Fibroblast of the aortic adventitia (primary cell): ENCODE measurements at places on chromosomes 2 and 18. TPM values are rescaled to one million over a fixed set of nuclear protein-coding genes. Genes with fewer than 3 reads are reported as not detected.

DNA sequence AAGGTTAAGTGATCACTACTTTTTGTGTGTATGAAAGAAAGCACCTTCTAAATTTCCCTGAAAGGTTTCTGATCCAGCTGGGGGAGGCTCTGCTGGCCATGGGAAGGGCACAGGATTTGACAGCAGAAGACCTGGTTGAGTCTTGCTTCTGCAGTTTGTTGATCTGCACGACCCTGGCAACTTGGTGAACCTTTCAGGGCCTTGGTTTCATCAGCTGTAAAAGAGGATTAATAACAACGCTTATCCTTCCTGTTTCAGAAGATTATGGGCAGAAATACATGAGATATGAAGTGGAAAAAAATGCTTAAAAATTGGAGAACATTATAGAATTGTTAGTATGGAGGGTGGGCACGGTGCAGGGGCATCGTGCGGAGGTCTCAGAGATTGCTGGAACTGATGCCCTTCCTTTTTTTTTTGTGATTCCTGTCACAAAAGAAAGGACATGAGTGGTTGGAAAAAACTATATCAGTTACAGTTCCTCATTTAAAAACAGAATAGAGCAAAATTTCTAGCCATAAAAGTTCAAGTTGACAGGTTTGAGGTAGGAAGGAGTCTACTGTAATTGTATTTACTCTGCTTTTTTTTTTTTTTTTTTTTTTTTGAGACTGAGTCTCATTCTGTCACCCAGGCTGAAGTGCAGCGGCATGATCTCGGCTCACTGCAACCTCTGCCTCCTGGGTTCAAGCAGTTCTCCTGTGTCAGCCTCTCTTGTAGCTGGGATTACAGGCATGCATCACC is 47.4 kb downstream of the MFSD6 start:
- no peak for DNase-seq

GRCh38 chr2:228417526-228417925 is 236.0 kb upstream of the SPHKAP start:
- no peak for DNase-seq

DNA sequence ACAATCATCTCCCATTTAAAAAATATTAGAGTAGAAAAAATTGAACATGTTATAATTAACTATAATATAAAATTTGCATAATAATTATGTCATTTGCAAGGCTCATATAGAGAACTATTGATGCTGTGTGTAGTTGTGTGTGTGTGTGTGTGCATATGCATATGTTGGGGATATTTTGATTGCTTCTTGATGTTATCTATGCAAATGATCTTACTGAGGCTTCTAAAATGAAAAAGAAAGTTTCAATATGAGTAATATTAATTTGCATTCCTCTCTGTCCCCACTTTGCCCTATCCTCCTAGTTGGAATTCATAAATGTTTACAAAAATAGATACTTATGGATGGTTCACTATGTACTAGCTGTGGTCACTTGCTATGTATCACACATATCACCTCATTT is 523.3 kb downstream of the TRIB2 start:
- DNase-seq: no peak

GRCh38 chr2:238919307-238919706 is 71.4 kb downstream of the TWIST2 start:
- DNase-seq: no peak

The HOXD9 gene
- total RNA-seq: not detected in 2 replicates
